ENCODE measurements at places on chromosomes 13 and 19.
A peak's percentile ranks its signal among the peaks of the same experiment; 100 is the strongest.

DNA sequence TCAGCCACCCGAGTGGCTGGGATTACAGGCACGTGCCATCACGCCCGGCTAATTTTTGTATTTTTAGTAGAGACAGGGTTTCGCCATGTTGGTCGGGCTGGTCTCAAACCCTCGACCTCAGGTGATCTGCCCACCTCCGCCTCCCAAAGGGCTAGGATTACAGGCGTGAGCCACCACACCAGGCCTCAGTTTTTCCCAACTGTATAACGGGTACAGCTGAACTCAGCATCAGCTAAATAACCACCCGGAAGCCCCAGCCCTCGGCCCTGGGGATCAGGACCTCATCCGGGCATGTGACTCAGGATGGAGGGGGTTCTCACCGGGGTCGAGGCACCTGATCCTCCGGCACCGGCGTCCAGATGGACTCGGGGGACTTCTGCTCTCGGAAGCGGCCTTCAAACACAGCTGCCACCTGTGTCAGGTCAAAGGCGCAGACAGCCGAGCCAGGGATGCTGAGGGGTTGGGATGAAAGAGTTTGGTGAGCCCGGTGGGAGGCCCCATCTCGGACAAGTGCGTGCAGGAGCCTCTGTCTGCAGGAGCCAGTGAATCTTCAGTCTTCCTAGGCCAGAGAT, 8.9 kb downstream of the SEMA6B start:
- no peak for DNase-seq

GRCh38 chr19:1266916-1267476, 2.1 kb upstream of the CIRBP start:
- peak; percentile 62 for DNase-seq

GRCh38 chr19:19661675-19662251, 1.7 kb downstream of the ATP13A1 start:
- DNase-seq = no peak

GRCh38 chr19:47253467-47253881, 2.9 kb upstream of the CCDC9 start:
- no peak for DNase-seq

- DNase-seq = no peak
Measured at GRCh38 chr13:79549355-79550106, 68.6 kb downstream of the NDFIP2 start.

DNA sequence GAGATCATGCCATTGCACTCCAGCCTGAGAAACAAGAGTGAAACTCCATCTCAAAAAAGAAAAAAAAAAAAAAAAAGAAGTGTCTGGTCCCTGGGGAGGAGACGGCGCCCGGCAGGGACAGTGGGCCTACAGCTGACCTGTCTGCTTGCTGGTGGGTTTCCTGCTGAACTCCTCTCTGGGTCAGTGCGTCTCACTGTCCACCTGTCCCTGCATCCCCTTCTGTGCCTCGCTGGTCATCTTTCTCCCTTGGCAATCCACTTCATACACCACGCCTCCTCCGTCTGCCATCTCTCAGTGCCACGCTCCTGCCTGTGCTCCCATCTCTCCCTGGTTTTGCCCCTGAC, 63.4 kb downstream of the ACSBG2 start:
- DNase-seq = no peak

- no peak for DNase-seq
Measured at GRCh38 chr13:44191504-44192171, 182.0 kb upstream of the SERP2 start.

DNA sequence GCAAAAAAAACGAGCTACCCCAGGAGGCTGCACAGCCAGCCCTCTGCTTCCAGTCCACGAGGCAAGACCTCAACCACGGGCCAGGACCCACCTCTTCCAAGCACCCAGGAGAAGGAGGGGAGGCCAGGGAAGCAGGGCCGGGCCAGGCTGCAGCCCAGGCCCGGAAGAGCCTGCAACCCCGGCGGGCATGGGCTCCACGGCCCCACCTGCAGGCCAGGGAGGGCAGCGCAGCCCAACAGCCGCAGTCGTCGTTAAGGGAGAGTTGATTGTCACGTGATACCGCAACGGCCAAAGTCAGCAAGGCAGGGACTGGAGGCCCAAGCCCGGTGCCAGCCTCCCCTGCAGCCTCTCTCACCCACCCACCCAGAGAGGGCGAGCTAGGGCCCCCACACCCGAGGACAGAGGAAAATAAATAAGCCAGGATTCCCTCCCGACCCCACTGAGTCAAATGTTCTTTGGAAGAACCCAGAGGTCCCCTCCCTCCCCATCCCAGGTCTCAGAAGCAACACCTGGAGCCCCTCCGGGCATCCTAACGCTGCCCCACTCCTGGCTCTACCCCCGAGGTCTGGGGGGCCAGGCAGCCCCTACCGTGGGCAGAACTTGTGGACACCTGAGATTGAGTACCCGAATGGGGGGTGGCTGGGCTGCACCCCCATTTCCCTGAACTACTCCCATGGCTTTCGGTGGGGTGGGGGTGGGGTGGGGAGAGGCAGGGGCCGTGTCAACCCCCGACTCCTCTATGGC, 5.2 kb upstream of the REXO1 start:
- peak; percentile 62 for DNase-seq

DNA sequence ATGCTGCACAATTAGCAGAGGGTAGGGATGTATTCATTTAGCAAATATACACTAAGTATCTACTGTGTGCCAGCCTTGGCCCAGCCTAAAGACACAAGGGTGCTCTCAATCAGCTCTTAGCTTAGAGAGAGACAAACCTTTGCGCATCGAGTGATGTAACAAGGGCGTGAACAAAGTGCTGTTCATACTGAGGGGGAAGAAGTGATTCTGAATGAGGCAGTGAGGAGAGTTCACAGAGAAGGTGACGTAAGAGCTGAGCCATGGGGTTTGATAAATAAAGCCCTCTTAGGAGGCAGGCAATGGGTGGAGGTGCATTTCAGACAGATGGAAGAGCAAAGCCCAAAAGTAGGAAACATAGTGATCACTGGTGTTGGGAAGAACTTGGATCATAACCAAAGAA, 68.5 kb downstream of the FLT1 start:
- DNase-seq = no peak

DNA sequence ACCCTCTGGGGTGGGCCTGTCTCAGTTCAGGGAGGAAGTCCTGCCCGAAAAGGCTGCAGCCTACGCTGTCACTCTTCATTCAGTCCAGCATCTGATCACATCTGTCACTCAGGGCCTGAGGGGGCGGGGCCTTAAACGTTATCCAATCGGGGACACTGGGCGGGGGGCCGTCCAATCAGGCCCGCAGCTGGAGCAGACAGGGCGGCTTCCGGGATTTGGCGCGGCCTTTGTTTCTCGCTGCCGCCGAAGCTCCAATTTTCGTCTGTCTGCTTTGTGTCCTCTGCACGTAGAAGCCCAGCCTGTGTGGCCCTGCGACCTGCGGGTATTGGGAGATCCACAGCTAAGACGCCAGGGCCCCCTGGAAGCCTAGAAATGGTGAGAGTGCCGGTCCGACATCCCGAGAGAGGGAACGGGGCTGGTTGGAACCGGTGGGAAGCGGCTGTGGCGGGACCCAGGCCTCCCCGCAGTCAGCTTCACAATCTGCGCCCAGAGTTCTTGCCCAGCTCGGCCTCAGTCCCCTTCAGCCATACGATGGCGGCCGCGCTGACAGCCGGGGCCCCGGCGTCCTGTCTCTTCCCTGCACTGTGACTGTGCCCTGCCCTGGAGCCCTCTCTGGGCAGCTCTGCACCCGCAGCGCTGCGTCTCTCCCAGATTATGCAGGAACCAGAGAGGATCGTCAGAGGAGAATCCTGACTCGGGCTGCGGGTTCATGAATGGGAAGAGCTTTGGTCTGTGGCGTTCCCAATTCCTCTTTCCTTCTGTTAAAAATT, at the start of gene ZNF730:
Gene ZNF730, plus strand, starts transcription at position 224 of the 770 bp plus-strand sequence. Its CDS starts 149 bp downstream, at position 373.
- DNase-seq = peak; percentile 36

DNA sequence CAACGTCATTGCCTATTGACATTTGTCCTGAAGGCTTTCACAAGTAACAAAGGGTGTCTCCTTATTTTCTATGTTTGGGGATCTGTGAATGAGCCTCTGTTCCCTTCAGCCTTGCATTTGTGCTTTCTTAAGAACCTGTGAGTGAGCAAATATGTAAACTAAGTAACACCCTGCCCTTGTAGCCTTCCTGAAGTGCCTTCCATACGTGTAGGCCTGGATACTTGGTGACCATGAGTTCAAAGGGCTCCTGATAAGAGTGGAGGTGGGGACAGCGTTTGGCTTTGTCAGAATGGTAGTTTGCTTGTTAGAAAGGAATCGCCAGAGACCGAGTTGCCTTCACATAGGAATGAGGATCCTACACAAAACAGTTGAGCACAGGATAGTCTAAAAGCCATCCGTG, 14.5 kb upstream of the CCDC97 start:
- DNase-seq = no peak

GRCh38 chr19:35883882-35884281, 15.5 kb downstream of the APLP1 start:
- DNase-seq = no peak

DNA sequence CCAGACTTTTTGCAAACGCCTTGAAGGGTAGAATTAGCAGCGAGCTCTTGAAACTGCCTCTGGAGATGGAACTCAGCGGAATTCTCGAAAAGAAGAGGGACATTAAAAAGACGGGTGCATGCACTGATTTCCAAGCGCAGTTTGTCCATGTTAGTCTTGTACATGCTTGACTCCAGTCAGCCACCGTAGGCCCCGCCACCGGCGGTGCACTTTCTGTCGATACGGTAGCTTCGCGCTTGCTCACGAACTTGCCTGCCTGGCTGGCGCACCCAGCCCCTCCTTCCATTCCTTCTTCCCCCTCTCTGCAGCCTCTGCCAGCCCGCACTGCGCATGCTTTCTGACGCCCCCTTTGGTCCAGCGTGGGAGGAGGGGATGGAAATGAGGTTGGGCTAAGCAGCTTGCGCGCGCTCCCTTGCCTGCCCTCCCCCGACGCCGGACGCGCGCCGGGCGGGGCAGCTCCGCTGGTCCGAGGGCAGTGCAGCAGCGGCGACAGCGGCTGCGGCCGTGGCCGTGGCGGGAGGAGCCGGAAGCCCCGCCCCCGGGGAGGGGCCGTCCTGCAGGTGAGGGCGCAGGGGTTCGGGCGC, at the start of gene ZNF575:
Gene ZNF575, plus strand, starts transcription at position 227 of the 584 bp plus-strand sequence. CDS start 1,235 bp downstream, outside the sequence.
- peak; percentile 72 for DNase-seq

GRCh38 chr13:28077231-28077630, 23.1 kb downstream of the FLT3 start:
- no peak for DNase-seq

GRCh38 chr13:19881641-19882040, 18.2 kb upstream of the ZMYM5 start:
- no peak for DNase-seq

GRCh38 chr19:45136507-45137178, 24.1 kb downstream of the NKPD1 start:
- DNase-seq = no peak

DNA sequence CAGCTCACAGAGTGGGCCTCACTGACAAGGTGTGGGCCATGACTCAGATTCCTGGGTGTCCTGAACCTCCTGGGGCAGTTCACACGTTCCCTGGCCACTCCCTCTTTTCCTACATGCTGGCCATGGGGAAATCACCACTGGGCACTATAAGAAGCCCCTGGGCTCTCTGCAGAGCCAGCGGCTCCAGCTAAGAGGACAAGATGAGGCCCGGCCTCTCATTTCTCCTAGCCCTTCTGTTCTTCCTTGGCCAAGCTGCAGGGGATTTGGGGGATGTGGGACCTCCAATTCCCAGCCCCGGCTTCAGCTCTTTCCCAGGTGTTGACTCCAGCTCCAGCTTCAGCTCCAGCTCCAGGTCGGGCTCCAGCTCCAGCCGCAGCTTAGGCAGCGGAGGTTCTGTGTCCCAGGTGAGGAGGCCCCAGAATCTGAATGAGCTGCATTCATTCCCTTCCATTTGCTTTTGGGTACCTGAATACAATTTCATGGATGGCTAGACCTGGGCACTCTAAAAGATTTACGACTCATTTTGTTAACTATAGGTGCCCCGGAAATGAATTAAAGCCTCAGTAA, at the start of gene OLFM4:
Gene OLFM4, plus strand, starts transcription at position 177 of the 567 bp plus-strand sequence. Its CDS starts 24 bp downstream, at position 201.
- DNase-seq = no peak

- DNase-seq = no peak
Measured at GRCh38 chr19:5093297-5093928, 124.5 kb downstream of the KDM4B start.

DNA sequence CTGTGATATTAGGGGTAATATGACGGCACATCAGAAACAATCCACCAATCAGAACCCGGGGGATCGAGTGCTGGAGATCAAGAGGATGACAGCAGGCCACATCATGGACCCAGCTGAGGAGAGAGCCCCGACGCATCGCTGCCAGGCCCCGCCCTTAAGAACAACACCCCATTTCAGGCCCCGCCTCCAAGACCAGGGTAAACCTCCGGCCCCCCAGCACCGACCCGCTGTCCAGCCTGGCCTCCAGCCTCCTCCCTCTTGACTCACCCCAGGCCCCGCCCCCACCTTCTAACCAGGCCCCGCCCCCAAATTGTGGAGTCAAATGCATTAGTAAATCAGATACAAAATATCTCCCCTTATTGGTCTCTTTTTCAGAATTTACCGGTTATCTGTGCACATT, 4.7 kb upstream of the ZNF611 start:
- DNase-seq = no peak

DNA sequence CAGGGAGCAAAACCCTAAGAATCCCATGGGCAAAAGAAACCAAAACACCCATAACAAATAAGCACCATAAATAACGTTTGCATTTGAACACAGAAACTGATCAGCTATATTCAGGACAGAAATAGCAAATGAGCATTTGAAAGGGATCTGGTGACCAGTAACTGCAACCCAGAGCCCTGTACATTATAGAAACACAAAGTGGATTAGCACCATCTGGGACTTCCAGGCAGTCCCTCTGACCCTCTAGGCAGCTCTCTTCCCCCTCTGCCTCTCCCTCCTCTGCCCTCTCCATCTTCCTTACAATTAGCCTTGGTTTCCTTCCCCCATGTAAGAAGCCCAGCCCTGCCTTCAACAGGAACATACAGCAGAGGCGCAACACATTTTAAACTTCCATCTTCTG, 215.0 kb downstream of the DCLK1 start:
- no peak for DNase-seq

DNA sequence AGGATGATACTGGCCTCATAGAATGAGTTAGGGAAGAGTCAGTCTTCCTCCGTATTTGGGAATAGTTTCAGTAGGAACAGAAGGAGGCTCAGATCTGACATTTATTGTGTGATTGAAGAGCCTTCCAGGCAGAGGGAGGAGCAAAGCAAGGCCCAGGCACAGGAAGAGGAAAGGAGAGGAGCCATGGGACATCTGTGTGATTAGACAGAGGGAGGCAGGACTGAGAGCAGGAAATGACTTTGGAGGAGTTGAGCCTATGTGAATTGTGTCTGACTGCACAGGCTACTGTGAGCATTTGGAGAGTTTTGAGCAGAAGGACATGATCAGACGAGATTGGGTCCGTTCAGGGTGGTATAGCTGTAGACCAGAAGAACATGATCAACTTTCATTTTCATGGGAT, 8.5 kb downstream of the SIGLEC7 start:
- DNase-seq = no peak

- DNase-seq = no peak
Measured at GRCh38 chr19:10518444-10519361, 1.5 kb upstream of the S1PR5 start.

GRCh38 chr19:19095691-19096090, 31.9 kb downstream of the SLC25A42 start:
- DNase-seq = no peak
